Stimulated activated CD4-positive, alpha-beta T cell treated with anti-CD3 and anti-CD28 coated beads, TNF-alpha, amount 100 ng/mL, for 1 hour (primary cell): ENCODE measurements at places on chromosomes 4 and X.

GRCh38 chrX:116285501-116285900 is 115.0 kb downstream of the AGTR2 start:
- no peak for DNase-seq

- DNase-seq = no peak
These were observed 315.4 kb downstream of the DCAF12L2 start for GRCh38 chrX:125850693-125851092.

DNA sequence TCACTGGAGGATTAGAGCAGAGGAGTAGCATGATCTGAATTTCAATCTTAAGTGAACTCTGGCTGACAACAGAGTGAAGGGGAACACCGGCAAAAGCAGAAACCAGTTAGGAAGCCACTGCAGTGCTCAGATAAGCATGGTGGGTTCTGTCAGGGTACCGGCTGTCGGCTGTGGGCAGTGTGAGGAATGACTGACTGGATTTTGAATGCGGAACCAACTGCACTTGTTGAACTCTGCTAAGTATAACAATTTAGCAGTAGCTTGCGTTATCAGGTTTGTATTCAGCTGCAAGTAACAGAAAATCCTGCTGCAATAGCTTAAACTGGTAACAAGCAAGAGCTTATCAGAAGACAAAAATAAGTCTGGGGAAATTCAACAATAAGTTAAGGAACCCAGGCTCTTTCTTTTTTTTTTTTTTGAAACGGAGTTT is 5.2 kb downstream of the HTT start:
- no peak for DNase-seq

GRCh38 chr4:169253113-169253671 is 17.6 kb downstream of the SH3RF1 start:
- no peak for DNase-seq

DNA sequence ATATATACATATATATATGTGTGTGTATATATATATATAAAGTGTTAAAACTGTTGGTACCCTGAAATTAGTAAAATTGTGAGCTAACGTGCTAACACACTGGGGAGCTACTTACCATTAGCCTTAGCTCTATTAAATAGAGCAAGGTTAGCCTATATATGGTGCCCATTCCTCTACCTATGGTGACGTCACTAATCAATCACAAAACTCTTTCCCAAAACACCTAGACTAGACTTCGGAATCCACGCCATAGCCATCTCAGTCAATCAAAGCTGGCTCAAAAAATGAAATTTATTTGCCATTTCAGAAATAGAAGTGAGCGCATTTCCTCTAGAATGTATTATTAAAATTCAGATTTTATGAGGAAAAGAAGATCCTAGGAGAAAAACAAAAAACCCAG is 229.0 kb upstream of the TENM3 start:
- DNase-seq = no peak

DNA sequence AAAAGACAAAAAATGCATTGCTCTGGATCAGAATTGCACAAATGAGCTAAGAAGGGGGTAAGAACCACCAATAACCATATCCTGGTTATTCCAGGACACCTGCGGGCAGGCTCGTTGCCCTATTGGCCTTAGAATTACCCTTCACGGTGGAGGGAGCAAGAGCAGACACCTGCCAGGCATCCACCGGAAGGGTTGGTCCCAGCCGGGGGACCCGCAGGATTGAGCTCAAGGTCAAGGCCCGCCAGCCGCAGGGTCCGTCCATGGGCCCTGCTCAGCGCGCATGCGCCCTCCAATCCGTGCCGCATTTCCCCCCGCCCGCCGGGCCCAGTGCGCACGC is 575 bp downstream of the SLC25A6 start:
- DNase-seq = peak; percentile 95

DNA sequence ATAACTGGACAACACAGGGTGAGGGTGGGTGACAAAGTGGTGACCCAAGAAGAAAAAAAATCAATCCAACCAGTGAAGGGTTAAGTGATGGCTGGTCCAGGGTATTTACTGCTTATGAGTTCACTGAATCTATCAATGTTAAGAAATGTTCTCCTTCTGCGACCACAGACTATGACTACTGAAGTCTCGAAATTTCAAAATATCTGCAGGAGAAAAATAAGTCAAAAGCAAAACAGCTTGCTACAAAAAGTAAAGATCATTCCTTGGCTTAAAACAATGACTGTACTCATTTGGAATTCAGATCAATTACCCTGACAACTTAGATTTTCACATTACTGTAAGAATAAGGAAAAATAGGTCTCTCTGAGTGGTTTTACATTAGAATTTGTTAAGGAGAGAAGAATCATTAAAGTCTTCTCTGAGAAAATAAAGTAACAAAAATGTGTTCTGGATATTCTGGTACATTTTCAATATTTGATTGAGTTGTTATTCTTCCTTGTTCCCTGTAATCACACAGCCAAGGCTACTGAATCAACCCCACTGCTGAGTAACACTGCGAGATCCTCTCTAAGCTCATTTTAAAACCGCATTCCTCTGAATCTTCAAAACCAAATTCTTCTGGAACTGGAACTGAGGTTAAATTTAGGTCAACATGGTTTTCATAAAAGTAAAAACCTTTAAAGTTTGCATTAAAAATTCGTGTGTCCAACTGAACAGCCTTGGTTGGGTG is 22.7 kb downstream of the SMPX start:
- no peak for DNase-seq

- DNase-seq = no peak
These were observed 80.3 kb downstream of the GPC4 start for GRCh38 chrX:133335027-133335426.

GRCh38 chr4:111540671-111541070 is 604.6 kb upstream of the FAM241A start:
- no peak for DNase-seq

DNA sequence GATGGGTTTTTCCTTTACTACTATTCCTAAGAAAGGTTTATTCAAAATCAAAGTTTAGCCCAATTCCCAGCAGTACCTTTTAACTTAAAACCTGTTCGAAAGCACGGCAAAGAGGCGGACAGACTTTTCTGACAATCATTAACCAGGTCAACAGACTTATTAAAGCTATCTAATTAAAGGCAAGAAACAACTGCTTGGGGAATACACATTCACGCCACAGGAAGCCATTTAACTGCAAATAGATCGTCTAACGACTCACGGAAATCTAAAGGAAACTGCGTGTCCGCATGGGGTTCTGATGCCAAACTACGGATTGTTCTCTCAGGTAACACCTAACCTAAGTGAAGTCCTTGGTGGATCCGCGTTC is 663 bp upstream of the USP53 start:
- no peak for DNase-seq

- DNase-seq = no peak
These were observed 249.6 kb downstream of the AFAP1 start for GRCh38 chr4:7689773-7690693.

- DNase-seq = no peak
These were observed 11.8 kb upstream of the PDGFC start for GRCh38 chr4:156983366-156983765.

DNA sequence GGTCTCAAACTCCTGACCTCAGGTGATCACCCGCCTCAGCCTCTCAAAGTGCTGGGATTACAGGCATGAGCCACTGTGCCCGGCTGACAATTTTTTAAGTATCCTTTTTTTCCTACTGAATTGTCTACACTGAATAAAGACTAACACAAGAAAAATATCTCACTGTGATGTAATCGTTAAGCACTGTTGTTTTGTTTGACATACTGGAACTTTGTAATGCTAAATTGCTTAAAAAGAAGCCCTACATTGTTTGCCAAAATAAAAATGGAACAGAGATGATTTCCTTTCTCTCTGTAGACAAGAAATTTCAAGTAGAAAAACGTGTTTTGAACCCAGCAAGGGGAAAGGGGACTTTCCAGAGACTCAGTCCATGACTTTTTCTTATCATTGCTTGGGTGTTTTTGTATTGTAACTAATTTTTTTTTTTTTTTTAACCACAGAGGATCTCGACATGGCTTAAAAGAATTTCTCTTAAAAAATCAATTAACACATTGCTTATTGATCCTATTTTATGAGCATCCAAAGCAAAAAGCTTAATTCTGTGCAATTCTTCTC is 74.9 kb downstream of the TMEM156 start:
- DNase-seq = no peak

DNA sequence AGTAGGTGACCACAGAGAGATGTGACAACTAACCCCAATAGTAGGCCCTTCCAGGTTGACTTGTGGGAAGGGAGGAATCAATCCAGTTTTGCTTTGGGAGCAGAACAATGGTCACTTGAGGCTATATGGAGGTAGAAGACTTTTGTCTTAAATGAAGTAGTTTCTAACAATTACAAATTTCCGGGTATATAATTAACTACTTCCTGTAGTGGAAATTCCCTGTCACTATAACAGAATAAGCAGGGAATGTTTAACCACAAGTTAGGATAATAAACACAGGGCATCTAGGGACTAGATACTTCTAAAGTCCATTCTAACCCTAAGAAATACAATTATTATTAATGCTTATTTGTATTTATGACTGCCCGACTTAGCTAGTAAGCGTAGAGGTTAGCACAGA is 99.0 kb upstream of the TRPC3 start:
- no peak for DNase-seq

DNA sequence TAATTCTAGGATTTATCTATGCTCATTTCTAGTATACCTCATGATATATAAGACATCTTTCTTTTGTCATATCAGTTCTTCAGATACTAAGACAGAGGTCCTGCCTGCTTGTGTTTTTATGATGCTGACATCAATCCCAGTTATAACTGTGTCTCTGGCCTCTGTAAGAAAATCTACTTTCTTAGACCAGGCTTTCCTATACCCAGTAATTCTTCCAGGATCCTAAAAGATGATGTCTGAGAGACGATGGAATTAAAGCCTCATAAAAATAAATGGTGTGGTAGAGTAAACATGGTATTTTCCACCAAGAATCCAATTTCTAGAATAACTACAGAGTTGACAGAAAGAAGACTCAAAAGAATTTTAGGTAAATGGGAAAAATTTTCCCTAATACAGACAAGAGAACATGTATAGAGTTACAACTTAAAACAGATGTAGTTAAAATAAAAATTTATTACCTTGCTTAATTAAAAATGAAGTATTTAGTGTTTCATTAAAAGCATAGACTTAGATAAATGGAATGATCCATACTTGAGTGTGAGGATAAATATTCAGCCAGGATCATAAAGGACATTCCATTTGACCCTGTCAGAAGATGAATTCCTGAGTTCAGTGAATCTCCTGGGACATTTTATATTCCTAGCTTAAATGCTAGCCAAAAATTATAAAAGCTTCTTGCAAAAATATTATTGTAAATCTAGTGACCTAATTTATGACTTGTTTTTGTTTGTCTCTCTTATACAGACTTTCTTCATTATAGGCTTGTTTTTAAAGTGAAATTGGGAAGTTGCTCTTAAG is 137.4 kb downstream of the PDLIM5 start:
- DNase-seq = no peak

GRCh38 chrX:18424482-18425198 is 768 bp upstream of the CDKL5 start:
- no peak for DNase-seq

GRCh38 chrX:40966213-40966820 is 118.9 kb upstream of the USP9X start:
- DNase-seq = no peak

DNA sequence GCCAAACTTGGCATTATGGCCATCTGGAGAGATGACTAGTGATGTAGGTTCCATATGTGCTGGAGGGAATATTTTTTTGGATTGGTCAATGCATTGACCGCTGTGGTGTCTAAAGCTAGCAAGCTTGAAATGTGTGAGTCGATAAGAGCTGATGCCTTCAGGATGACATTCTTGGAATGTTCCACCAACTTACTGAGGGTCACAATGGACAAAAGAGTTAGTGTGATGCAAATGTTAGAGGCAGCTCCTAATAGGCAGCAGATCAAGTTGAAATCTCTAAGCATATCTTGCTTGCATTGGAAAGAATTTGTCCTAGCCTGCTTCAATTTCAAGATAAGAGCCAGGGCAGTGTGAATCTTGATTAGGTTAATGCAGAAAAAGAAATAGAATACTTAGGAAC is 210.4 kb upstream of the AFF2 start:
- no peak for DNase-seq

- no peak for DNase-seq
These were observed 41.1 kb upstream of the STIM2 start for GRCh38 chr4:26819478-26820095.

- DNase-seq = no peak
These were observed 99.6 kb upstream of the SORBS2 start for GRCh38 chr4:185911556-185912064.

GRCh38 chr4:24226667-24227066 is 336.8 kb upstream of the PPARGC1A start:
- DNase-seq = no peak

DNA sequence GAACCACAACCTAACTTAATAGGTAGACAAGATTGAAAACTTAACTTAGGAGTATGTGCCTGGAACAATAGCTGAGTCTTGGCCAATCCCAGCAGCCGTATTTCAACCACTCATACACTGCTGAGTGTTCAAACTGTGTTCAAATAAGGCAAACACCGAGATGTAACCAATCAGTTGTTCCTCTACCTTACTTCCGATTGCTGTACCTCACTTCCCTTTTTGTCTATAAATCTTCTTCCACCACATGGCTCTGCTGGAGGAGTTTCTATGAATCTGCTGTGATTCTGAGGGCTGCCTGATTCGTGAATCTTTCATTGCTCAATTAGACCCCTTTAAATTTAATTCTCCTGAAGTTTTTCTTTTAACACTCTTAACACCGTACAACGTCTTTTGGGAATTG is 108.0 kb downstream of the ANAPC4 start:
- DNase-seq = no peak

DNA sequence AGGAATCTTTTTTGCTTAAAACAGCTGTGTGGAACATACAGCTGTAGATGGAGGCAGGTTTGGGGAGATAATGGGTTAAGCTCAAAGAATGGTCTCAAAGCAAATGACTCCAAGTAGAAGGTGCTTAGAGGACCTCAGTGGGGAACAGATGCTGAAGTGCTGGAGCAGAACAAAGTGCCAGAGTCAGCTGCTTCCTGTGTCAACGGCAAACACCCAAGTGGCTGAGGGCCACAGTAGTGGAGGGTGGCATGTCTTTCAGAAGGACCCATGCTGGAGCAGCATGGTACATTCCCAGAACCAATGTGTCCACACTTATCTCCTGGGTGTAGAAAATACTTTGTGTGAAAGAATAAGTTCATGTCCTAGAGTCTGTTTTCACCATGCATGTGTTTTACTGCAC is 197.5 kb downstream of the CCNG2 start:
- DNase-seq = no peak

DNA sequence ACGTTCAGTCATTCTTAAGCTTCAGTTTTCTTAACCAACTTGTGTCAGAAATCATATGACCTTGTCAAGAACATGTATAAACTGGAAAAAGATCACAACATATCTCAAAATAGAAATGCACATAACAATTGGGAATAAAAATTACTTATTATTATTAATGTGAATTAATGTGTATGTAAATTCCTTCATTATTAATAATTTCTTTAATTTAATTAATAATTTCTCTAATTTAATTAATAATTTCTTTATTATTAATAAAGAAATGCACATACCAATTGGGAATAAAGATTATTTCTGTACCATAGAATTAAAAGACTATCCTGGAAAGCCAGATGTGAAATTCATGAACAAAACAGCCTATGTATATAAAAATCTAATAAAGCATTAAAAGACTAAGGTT is 718.5 kb upstream of the PCDH7 start:
- no peak for DNase-seq

GRCh38 chr4:186570193-186570996 is 15.0 kb upstream of the MTNR1A start:
- no peak for DNase-seq
